Thymus (tissue), 14 donors: ENCODE measurements at places on chromosomes 2 and 18. TPM values are rescaled to one million over a fixed set of nuclear protein-coding genes. Genes with fewer than 3 reads are reported as not detected.

GRCh38 chr2:23912054-23912453 is 14.9 kb downstream of the ATAD2B start:
- no peak overlapping the region for H3K4me3 ChIP-seq
- H3K27ac ChIP-seq, result no peak overlapping the region
- no peaks in the 10 kb centered on the region for H3K36me3 ChIP-seq
- peaks cover 7% of the 10 kb centered on the region for H3K4me1 ChIP-seq

Gene TOGARAM2
- 0.90 TPM for total RNA-seq

Gene RBM44
- 0.85 TPM for total RNA-seq

Gene POMC
- 11.7 TPM for total RNA-seq
